Aortic smooth muscle cell (primary cell): ENCODE measurements at places on chromosomes 13 and 19. TPM values are rescaled to one million over a fixed set of nuclear protein-coding genes. Genes with fewer than 3 reads are reported as not detected.

CNFN gene
- total RNA-seq, result not detected in 2 replicates

ZNF296 gene
- total RNA-seq, result 0.25 TPM in 1 of 2 replicates, not detected in the other

NPHS1 gene
- not detected in 2 replicates for total RNA-seq

FUT2 gene
- total RNA-seq, result not detected in 2 replicates

IGLON5 gene
- not detected in 2 replicates for total RNA-seq

CYP2F1 gene
- not detected in 2 replicates for total RNA-seq

CABP5 gene
- total RNA-seq, result not detected in 2 replicates

LYPD5 gene
- total RNA-seq, result 0.31 and 0.40 TPM in 2 replicates

SOX1 gene
- total RNA-seq, result not detected in 2 replicates

OR4F17 gene
- total RNA-seq, result not detected in 2 replicates

KLK5 gene
- total RNA-seq, result not detected in 2 replicates

SMAD9 gene
- 5.9 and 8.2 TPM in 2 replicates for total RNA-seq

PSG2 gene
- not detected in 2 replicates for total RNA-seq

ZNF626 gene
- 9.5 and 12.4 TPM in 2 replicates for total RNA-seq

CLN5 gene
- 27.3 and 32.8 TPM in 2 replicates for total RNA-seq

SWSAP1 gene
- 0.26 and 0.31 TPM in 2 replicates for total RNA-seq

ZNF568 gene
- 14.9 and 16.0 TPM in 2 replicates for total RNA-seq

KIR3DL1 gene
- total RNA-seq, result not detected in 2 replicates

ANGPTL8 gene
- total RNA-seq, result not detected in 2 replicates

DCT gene
- under 0.01 TPM in 1 of 2 replicates, not detected in the other for total RNA-seq

BEST2 gene
- total RNA-seq, result not detected in 2 replicates

ZSWIM4 gene
- 2.5 and 2.9 TPM in 2 replicates for total RNA-seq

AP1M2 gene
- total RNA-seq, result 0.19 TPM in 1 of 2 replicates, not detected in the other
